Stimulated activated memory B cell treated with anti-CD40 and anti-IgM and Interleukin-4, amounts not matched to agents 10 μg/mL and 1 μg/mL and 100 μg/mL, for 72 hours (primary cell): ENCODE measurements at places on chromosomes 11 and 22.
A peak's percentile ranks its signal among the peaks of the same experiment; 100 is the strongest.

GRCh38 chr22:45915841-45916240 lies 61.1 kb downstream of the WNT7B start:
- ATAC-seq = no peak

DNA sequence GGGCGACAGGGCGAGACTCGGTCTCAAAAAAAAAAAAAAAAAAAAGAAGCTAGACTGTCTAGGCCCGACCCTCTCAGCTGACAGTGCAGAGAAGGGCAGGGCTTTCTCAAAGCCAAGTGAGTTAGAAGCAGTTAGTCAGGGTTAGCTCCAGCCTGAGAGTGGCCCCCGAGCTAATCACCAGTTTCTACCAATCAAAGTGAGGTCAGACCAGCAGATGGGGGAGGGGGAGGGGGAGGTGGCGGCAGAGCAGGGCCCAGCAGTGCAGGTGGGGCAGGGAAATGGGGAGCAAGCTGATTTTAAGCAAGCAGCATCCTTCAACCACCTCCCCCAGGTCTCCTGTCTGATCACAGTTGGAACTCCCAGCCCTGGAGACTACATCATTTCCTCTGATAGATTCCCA lies 55.3 kb upstream of the PRR5 start:
- no peak for ATAC-seq

DNA sequence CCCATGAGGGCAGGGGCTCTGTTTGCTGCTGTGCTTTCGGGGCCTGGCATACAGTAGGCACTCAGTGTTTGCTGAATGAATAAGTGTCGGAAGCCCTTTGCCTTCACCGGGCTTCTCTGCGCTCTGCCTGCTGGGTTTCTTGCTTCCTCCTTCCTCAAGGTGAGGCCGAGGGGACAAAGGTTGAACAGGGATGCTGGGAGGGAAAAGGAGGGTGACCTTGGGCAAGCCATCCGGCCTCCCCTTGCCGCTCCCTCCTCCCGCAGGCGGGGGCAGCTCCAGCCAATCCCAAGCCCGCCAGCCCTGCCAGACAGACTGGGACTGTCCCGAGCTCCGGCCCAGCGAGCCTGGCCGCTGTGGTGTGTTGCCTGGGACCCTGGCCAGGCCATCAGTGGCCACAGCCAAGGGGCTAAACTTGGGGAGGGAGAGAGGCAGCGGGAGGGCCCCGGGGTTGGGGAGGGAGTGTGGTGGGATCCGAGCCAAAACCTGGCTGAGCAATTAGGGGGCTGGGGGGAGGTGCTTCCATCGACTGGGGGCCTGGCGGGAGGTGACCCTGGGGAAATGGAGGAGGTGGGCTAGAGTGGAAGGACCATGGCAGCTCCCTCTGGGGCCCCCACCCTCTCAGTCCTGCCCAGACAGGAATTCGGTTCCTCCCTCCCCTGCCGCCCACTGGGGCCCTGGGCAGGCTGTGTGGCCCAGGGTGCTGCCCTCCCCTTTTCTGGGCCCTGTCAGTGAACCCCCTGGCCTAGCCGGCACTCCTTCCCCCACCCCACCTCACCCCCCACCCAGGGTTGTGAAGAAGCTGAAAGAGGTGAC lies 3.4 kb upstream of the RCOR2 start:
- no peak for ATAC-seq

DNA sequence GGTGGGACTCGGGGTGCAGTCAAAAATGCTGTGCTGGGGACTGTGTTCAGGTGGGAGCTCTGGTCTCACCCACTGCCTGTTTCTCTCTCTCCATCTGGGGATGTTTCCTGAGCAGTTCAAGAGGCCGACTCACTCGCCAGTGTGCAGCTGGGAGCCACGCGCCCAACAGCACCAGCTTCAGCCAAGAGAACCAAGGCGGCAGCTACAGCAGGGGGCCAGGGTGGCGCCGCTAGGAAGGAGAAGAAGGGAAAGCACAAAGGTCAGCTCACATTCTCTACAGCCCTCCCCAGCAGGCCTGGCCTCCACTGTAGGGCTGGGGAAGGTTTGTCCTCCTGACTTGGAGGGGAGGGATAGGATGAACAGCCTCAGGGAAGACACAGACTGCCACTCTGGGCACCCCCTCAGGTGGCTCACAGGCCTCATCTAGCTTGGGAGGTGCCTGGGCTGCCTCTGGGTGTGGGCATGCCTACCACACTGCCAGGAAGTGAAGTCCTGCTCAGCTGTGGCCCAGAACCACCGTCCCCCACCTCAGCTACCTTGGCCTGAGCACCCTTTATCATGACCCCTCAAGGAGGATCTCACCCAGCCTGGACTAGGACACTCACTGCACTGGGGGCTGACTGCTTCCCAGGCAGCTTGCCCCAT lies 13.0 kb downstream of the TUB start:
- no peak for ATAC-seq

DNA sequence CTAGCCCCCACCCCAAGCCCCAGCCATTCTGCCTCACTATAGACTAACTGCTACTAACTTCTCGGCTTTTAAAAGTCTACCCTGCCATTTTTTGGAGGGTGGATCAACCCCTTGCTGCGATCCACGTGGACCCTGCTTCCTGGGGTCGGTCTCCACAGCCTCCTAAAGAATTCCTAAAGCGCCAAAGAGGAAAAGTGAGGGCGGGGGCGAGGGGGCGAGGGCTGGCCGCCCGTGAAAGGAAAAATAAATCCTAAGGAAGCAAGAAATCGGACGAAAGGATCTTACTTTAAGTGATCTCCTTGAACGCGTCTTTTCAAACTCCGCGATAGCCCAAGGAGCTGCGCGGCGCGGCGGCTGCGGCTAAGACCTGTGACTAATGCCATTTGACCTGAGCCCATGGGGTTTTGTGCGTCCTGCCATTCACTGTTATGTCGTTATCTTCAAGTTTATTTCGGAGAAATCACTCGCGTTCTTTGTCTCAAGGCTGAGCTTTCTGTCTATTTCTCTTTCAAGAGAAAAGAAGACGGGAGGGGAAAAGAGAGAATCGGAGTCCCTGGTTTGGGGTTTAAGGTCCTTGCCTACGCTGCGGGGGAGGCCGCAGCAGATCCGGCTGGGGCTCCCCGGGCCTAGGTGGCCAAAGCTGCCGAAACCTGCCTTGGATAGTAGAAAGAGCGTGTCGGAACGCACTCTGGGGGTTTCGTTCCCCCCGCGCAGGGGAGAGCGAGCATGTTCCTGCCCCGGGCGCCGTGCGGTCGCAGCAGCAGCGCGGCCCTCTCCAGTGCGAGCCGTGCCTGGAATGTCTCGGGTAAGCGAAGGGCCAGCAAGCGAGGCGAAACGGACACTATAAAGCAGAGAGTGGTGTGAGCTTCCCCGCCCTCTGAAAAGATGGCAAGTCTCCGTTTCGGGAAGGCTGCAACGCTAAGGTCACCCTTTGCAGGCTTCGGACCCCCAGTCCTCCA lies 2.8 kb upstream of the DBX1 start:
- ATAC-seq = no peak

GRCh38 chr11:4626207-4627099 lies 10.8 kb upstream of the OR51D1 start:
- ATAC-seq = no peak

- no peak for ATAC-seq
Measured at GRCh38 chr22:48744967-48745841, 1082.5 kb downstream of the BRD1 start.

DNA sequence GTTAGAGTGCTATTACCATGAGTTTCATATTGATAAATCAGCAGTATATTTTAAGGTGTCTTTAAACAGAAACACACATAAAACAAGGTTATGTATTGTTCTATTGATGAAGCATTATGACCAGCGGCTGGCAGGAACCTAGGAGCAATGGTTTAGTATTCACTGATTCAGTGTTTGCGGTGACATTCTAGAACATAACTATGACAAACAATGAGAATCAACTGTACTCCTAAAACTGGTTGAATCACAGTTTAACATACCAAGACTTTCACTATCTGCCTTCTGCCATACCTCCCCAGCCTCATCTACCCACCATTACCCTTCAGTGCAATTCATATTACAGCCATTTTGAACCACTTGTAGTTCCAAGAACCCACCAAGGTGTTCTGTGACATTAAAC lies 8.8 kb downstream of the HOATZ start:
- ATAC-seq = no peak

- no peak for ATAC-seq
Measured at GRCh38 chr11:68163691-68164090, 42.5 kb upstream of the CHKA start.

GRCh38 chr22:48666620-48667019 lies 1161.1 kb downstream of the BRD1 start:
- ATAC-seq = no peak

- ATAC-seq = no peak
Measured at GRCh38 chr11:133835593-133836548, 9.4 kb downstream of the SPATA19 start.

- ATAC-seq = no peak
Measured at GRCh38 chr11:27205250-27205649, 157.8 kb downstream of the CCDC34 start.

GRCh38 chr22:46483353-46483752 lies 54.1 kb downstream of the CELSR1 start:
- ATAC-seq = peak; percentile 40

- ATAC-seq = peak; percentile 71
Measured at GRCh38 chr11:116691771-116692177, 81.0 kb downstream of the BUD13 start.

GRCh38 chr22:36330655-36331305 lies 57.0 kb downstream of the MYH9 start:
- no peak for ATAC-seq

DNA sequence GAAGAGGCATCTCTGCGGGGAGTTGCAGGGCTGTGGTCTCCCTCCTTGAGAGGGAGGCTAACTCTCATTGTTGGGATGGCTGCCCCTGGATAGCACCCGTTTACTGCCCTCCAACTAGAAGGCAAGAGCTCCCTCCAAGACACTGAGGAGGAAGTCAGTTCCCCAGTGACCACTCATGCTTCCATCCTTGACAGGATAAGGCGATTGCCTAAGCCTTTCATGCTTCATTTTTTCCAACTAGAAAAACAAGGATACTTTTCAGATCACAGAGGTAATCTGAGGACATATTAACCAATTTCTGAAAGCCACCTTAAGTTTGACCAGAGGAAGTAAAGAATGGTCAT lies 186.6 kb downstream of the MAML2 start:
- no peak for ATAC-seq

- no peak for ATAC-seq
Measured at GRCh38 chr22:17563936-17564391, 666 bp downstream of the SLC25A18 start.

DNA sequence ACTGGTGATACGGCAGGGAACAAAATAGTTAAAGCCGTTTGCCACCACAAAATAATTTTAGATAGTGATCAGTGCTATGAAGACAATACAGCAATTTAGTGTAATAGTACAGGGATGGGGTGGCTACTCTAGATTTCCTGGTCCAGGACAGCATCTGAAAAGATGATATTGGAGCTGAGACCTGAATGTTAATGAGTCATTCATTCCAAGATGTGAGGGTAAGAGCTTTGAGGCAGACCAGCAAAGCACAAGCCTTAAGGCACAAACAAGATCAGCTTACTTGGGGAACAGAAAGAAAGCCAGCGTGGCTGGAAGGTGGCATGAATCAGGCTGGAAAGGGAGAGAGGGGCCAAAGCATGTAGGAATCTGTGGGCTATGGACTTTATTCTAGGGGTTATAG lies 132.3 kb downstream of the TRIM44 start:
- no peak for ATAC-seq
